ENCODE measurements at places on chromosomes 2 and 18.

DNA sequence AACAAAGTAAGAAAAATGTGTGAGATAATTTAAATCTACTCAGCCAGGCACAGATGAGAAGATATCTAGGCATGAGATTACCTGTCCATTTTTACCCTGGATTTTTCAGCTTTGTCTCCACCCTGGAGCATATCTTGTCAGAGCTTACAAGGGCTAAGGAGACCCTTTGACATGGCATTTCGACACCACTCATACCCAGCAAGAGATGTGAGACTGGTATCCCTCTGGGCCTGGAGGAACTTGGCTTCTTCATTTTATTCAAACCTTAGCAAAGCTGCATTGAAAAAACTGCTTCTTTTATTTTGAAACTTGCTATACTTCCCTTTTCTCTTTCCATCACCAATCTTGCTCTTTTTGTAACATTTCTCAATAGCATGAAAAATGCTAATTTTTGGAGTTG lies 194.9 kb upstream of the HNMT start:
- no peak for DNase-seq

- DNase-seq: no peak
Observed at GRCh38 chr2:239594772-239595608, 194.2 kb upstream of the HDAC4 start.

DNA sequence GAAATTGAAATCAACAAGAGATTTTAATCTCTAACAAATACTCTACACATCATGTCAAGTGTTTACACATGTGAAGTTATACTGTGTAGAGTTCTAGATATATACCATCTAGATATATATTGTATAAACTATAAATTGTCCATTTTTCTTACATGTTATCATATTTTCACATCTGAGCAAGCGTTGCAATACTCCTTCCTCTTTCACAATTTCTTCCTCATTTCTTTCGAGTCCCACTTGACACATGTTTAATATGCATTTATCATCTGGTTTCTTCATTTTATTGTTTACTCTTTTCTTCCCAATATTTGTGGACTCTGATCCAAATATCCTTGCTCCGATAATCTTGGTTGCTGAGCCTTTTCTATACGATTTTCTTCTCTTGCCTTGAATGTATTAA lies 50.2 kb downstream of the UNC80 start:
- DNase-seq: no peak

DNA sequence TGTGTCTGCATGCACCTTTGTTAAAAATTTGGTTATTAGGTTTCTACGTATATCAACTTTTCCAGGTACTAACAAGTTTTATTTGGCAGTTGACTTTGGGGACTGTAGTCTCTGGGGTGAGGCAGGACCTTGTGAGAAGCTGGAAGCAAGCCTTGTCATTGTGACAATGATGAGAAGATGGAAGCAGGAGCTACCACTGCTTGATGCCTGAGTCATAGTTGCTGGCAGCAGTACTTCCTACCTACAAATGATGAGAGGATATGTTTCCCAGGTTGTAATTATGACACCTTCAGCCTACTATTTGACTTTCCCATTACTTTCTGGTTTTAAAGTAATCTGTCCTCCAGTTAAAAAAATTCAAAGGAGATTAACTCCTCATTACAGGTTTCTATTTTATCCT lies 516.3 kb downstream of the NRXN1 start:
- DNase-seq: no peak

DNA sequence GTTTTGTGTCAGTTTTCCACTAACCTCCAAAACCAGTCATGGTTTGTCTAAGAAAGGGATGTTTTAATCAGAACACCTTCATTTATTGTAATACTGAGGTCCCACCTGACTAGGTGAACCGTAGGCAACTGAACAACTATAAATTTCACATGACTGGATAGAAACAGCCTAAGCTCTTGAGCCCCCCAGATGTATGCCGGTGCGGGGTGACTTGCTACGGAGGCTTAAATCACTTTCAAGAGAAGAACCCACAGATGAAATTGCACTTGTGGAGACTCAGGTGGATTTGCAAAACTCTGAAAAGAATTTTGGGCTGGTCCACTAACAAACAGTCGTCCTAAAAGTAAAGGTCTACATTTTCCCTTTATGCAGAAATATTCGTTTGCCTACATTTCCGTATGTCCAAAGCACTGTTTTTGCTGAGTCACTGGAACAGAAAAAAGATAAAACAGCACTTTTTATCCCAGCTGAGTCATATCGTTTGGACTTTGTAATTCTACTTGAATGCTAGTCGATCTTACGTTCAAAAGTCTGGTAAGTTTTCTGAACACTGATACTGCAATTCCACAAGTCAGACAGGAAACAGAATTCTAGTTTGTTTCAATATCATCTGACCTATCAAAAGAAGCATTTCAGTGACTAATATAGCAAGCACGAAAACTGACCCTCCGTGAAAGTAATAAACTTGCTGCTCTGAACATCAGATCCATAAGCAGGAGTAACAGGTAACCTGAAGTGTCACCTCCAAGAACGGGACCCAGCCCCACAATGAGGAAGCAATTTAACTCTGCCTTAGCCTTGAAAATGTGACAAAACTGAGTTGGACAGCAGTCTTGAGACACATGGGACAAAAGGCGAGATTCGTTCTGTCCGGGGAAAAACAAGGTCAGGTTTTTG lies 18.1 kb downstream of the ZNF516 start:
- DNase-seq: peak; percentile 94

GRCh38 chr2:234483568-234484251 lies 13.2 kb downstream of the ARL4C start:
- DNase-seq: peak; percentile 5

DNA sequence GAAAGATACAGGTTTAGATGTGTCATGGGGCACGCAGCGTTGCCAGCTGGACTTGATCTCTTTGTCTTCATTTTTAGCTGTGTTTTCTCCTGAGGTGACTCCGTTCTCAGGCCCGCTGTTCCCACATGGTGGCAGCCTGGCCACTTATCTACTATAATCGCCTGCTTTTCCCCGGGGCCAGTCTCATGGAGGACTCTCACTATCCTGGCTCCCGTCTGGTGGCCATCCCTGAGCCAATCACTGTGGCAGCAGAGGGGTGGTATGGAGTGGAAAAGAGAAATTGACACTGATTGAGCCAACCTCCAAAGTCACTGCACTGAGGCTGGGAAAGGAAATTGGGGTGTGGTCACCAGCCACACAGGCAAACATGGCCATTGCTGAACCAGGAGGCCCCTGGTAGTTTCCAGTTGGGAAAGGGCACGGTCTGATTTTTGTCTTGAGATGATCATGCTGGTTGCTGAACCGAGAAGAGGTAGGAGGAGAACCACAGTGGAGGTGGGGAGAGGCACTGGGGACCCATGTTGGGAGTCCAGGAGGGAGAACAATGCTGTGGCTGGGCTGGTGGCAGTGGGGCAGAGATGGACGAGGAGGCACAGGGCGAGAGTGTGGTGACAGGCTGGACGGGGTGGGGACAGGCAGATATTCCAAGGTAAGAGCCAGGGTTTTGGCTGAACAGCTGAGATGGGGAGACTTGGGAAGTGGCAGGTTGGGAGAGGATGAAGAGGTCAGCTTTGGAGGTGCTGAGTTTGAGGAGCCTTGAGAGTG lies 45.6 kb downstream of the KCNIP3 start:
- DNase-seq: no peak

DNA sequence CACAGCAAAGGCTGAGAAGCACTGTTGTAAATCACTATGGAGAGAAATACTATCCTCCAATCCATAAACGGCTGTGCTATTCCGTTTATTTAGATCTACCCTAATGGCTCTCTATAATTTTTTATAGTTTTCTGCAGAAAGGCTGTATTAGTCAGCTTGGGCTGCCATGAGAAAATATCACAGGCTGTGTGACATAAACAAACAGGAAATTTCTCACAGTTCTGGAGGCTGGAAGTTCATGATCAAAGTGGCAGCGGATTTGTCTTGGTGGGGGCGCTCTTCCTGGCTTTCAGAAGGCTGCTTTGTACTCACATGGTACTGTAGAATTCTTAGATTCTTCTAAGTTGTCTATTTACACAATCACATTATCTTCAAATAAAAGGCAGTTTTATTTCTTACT lies 44.1 kb downstream of the C1D start:
- DNase-seq: peak; percentile 18

- DNase-seq: no peak
Observed at GRCh38 chr2:12613137-12613835, 103.5 kb upstream of the TRIB2 start.

DNA sequence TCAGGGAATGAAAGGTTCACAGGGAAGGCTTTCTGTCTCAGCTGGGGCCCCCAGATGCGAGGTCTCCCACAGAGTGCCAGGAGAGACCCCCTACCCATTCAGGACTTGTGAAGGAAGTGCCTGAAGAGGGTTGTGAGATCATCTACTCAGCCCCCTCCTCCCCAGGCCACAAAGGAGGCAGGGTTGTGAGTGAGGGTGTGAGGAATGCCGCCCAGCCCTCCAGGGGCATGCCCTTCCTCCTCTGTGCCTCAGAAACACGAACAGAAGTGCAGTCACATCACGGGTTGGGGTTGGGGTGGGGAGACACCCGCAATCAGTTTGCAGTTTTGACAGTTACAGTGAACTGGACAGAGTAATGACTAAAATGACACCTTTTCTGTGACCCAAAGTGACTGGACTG lies 5.0 kb downstream of the MAL start:
- DNase-seq: no peak

DNA sequence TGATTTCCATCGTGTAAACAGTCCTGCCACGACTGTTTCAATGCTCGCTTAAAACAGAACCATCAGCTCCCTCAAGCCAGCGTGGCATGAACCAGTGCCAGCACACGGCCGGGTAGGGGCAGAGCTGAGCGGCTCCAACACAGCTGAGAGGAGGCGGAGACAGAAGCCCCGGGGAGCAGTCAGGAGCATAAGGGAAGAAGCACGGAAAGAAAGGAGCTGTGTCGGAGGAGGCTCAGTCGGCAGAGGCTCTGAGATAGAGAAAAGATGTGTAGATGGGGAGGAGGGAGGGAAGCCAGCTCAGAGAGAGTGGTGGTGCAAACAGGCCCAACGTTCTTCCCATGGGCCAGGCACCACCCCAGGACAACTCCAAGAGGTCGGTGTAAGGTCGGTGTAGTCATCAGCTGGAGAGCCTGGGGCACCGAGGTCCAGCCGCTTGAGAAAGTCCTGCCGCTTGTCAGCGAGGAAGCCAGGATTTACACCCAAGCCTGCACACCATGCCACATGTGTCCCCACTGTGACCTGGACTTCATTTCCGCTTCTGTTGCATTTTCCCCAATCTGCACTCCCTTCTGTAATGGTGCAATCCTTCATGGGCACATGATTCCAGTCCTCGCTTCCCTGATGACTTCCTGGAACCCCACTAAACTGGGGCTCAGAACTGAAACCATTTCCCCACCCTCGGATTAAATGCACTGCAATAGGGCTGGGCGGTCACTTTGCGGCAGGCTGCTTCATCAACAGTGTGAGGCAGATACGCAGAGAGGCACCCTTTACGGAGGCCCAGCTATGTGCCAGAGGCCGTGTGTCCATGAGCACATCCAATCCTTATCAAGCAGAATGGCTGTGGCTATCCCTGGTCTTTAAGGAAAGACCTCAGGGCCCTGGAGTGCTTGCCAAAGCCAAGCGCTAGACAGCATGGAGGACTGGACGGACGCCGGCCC lies 43.5 kb downstream of the CYP27C1 start:
- peak; percentile 28 for DNase-seq

- DNase-seq: no peak
Observed at GRCh38 chr2:72901426-72901825, 14.2 kb downstream of the SPR start.

GRCh38 chr2:187577310-187577709 lies 23.1 kb upstream of the TFPI start:
- peak; percentile 17 for DNase-seq

GRCh38 chr18:54052259-54052658 lies 172.2 kb downstream of the MBD2 start:
- DNase-seq: no peak

GRCh38 chr2:43370146-43370545 lies 143.7 kb upstream of the ZFP36L2 start:
- DNase-seq: no peak

- peak; percentile 60 for DNase-seq
Observed at GRCh38 chr2:9613291-9613690, 17.5 kb downstream of the YWHAQ start.

DNA sequence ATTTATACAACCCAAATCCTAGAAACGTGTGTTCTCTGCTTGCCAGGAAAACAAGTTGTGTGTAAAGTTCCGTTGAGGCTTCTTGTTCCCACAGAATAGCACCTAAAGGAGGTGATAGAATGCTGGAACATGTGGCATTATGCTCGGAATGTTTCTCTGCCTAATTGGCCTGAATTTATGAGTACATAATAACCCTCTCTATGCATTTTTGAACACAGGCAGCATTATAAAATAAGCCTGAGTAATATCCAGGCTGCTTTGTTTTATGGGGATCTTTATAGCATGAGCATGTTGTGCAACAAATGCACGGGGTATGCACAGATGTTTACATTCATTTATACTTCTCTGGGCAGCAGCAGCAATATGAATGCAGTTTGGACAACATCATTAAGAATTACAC lies 385.7 kb downstream of the MBD2 start:
- DNase-seq: no peak

- DNase-seq: no peak
Observed at GRCh38 chr2:154329510-154329909, 369.0 kb upstream of the KCNJ3 start.

DNA sequence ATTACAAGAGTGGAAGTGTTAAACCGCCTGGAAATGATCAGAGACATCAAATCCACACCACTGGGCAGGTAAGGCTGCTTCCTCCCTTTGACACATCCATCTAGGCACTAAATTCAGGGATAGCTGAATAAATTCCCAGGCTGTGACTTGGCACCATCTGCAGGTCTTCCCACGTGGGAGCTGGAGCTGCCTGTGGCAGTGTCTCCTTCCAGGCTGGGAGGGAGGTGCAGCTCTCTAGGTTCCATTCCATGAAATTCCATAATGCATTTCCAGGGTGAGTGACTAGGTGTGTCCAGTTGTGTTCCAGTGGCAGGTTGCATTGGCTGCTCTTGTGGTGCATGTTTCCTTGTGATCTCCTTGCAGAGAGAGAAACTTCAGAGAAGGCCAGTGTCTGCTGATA lies 188.9 kb upstream of the CXCR4 start:
- no peak for DNase-seq

- no peak for DNase-seq
Observed at GRCh38 chr2:227864161-227864756, 7.2 kb upstream of the DAW1 start.

GRCh38 chr2:229726643-229727042 lies 12.3 kb upstream of the DNER start:
- DNase-seq: no peak

- DNase-seq: no peak
Observed at GRCh38 chr2:199011908-199012307, 445.8 kb downstream of the SATB2 start.

DNA sequence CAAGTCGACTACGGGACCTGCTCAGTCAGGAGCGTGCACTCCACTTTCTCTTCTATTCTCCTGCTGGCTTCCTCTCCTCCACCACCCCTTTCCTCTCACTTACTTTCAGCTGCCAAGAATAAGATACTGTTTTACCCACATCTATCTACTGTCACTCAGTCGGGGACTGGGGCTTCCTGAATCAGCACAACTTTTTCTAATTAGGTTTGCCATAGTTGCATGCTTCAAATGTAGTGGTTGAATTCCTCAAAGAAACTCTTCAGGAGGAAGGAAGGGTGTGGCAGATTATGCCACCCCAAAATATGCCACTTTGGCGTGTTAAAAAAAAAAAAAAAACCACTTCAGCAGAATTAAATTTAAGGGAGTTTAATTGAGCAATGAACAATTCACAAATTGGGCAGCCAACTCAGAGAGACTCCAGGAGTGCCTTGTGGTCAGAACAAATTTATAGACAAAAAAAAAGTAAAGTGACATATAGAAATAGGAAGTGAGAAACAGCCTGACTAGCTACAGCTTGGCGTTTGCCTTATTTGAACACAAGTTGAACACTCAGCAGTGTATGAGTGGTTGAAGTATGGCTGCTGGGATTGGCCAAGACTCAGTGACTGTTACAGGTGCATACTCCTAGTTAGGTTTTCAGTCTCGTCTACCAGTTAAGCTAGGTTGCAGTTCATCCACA lies 32.5 kb upstream of the RMDN2 start:
- no peak for DNase-seq

Data from HCEC 1CT (cell line).